ENCODE measurements at places on chromosomes 5 and 9.

DNA sequence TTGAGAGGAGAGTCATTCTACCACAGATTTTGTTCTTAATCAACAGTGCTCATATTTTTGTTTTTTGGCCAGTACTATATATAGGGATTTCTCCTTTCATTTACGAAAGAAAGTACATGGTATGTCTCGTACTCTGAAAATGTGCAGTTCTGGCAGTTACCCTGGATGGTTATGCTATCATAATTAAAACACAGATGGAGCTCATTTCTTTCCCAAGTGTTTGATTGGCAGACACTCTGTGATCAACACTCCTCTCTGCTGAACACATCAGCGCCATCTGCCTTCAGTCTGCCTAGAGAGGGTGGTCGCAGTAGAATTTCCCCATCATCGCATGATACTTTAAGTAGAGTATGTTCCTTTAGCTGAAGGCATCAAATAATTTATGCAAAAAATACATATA is 64.5 kb downstream of the PAM start:
- DNase-seq = no peak

DNA sequence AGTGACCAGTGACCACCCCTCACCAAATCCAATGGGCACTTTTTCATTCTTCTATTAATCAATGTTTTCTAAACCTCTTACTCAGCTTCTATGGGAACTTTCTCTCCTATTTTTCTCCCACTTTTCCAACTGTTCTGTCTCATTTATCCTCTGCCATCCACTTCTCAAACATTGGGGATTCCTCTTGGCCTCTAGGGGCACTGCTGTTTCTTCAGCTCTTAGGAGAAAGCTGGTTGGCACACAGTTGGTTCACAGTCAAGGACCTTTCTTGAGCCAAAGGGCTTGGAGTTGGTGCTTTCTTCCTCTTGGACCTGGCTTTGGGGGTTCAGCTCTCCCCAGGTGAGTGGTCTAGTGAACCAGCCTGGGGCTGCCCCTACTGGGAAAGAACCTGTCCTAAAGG is 112.2 kb upstream of the LHFPL2 start:
- DNase-seq = no peak

DNA sequence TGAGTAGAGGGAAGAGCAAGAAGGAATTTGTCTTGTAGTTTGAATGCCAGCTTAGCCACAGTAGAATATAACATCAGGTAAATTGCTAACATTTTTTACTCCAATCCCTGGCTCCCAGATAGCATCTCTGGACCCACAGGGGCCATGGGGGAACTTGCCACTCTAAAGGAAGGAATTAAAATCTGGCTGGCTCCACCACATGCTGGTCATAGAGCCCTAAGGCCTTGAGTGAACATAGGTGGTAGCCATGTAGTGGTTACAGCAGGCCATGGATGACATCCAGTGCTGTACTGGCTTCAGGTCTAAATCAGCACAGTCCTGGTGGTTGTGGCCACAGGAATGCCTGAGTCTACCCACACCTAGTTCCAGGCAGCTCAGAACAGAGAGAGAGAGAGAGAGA is 109.9 kb upstream of the RGMB start:
- DNase-seq = no peak

DNA sequence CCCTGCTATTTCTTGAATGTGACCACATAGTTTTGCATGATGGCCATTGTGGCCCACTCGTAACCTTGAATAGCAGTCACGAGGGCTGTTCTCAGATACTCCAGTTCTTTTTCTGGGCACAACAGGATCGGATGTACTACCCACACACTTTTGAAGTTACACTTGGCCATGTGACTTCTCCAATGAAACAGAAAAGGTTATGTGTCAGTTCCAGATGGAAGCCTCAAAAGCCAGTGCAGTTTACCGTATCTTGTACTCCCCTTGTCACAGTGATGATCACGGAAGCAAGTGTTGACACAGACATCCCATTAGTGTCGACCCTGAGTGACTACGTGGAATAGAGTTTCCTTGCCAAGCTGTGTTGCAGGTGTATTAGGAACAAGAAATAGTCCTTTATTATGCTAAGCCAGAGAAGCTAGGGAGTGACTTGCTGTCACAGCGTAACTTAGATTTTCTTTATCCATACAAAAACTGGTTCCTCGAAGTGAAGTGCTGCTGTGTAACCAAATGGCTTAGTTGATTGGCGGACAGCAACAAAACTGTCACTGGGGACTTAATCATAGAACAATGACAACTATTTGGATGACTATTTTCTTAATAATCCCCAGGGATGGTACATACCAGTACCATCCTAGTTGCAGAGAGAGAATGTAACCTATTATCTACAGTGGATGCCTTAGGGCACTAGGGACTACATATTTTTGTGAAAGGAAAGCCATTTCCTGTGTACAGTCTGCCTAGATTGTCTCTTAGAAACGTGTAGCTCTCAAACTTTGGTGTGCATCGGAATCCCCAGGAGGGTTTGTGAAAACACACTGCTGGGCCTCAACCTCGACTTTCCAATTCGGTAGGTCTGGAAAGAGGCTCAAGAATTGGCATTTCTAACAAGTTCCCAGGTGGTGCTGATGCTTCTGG is 90.1 kb upstream of the DMRT1 start:
- no peak for DNase-seq

GRCh38 chr9:131799177-131799823 is 59.4 kb upstream of the RAPGEF1 start:
- DNase-seq = no peak

DNA sequence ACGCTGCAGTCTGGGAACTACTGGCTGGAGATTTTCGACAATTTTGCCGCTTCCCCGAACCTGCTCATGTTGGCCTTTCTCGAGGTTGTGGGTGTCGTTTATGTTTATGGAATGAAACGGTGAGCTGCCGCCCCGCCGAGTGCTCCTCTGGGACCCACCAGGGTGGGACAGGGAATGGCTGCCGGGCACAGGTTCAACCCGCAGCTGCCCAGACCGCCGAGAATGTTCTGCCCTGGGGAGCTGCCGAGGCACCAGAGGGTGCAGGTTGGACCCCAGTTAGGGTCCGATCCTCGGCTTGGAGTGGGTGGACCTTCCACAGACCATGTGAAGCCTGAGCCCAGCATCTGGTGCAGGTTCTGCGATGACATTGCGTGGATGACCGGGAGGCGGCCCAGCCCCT is 19.1 kb downstream of the SLC6A18 start:
- DNase-seq = no peak

GRCh38 chr5:140647042-140647419 is 399 bp downstream of the NDUFA2 start:
- no peak for DNase-seq

DNA sequence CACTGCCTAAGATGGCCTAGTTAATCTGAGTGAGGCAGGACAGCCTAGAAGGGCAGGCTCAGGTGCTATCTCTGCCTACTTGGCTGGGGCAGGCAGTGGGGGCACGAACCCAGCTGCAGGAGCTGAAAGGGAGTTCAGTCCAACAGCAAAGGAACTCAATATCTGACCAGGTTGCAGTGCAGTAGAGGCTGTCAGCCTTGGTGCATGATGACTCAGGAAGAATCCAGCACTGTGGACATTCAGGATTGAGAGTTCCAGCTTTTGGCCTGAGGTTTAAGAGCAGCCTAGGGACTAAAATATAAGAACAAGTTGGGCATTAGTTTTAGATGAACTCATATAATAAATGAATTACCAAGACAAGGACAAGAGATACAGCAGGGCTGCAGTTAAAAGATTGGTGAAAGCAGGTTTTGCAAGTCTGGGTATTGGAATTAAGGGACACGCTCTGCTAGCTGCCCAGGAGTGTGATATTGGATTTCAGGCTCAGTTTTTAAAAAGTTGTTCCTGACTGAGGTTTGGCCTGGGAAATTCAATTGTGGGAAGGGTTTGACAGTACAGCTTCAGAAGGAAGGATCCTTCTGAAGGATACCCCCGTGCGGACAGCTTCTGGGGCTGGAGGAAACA is 64.7 kb upstream of the ATG10 start:
- DNase-seq = no peak

GRCh38 chr5:103582364-103582763 is 19.8 kb upstream of the NUDT12 start:
- no peak for DNase-seq

- peak; percentile 91 for DNase-seq
These were observed 12.5 kb upstream of the EXOSC2 start for GRCh38 chr9:130680836-130681768.

GRCh38 chr5:169993485-169993790 is 13.1 kb upstream of the INSYN2B start:
- DNase-seq = no peak

GRCh38 chr9:98862936-98863335 is 55.5 kb downstream of the GALNT12 start:
- DNase-seq = no peak

- no peak for DNase-seq
These were observed 220.0 kb downstream of the GABBR2 start for GRCh38 chr9:98488571-98489312.

- DNase-seq = no peak
These were observed 60.0 kb upstream of the C5orf46 start for GRCh38 chr5:147966326-147966725.
